ENCODE measurements at places on chromosomes 13 and 19.
A peak's percentile ranks its signal among the peaks of the same experiment; 100 is the strongest.

DNA sequence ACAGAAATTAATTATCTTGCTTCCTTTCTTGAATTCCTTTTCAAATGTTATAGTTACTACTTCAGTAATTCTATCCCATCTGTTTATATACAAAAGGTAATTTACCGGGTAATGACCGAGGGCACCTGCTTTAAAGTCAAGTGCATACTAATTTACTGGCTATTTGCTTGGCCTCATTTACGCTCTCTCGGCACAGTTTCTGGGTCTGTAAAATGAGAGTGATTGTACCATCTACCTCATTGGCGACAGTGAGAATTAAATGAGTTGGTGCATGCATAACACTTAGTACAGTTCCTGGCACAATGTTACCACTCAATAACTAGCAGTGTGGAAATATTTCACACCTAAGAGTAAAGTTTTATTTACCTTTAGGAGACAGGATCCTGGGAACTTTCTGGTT is 111.6 kb downstream of the GGACT start:
- DNase-seq, result no peak

DNA sequence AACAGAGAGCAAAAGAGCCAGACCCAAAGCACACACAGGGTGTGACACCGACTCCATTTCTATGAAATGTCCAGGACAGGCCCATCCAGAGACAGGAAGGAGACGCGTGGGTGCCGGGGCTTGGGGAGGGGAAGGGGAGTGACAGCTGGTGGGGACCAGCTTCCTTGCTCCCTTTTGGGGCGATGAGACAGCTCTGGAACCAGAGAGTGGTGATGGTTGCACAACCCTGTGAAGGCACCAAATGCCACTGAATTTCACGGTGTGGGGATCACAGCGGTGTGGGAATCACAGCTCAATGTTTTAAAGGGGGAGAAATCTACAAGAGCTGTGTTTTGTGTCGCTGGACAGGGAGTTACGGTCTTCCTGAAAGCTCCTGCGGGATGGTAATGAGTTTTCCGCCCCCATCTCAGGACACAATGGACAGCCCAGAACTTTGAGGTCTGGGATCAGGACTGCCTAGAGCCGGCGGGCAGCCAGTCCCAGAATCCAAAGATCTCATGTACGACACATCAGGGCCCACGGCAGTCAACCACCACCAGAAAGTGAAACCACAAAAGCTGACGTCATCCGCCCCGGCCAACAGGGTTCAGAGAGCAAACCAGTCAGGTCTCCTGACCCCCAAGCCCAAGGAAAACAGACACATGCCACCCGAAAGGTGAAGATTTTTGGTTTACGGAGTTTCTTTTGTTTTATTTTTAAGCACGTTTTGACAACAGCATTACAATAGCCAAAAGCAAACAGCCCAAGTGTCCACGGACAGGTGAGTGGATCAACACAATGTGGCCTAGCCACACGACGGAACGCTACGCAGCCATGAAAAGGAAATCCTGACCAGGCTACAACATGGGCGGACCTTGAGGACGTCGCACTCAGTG is 7.3 kb downstream of the SGTA start:
- peak; percentile 50 for DNase-seq

DNA sequence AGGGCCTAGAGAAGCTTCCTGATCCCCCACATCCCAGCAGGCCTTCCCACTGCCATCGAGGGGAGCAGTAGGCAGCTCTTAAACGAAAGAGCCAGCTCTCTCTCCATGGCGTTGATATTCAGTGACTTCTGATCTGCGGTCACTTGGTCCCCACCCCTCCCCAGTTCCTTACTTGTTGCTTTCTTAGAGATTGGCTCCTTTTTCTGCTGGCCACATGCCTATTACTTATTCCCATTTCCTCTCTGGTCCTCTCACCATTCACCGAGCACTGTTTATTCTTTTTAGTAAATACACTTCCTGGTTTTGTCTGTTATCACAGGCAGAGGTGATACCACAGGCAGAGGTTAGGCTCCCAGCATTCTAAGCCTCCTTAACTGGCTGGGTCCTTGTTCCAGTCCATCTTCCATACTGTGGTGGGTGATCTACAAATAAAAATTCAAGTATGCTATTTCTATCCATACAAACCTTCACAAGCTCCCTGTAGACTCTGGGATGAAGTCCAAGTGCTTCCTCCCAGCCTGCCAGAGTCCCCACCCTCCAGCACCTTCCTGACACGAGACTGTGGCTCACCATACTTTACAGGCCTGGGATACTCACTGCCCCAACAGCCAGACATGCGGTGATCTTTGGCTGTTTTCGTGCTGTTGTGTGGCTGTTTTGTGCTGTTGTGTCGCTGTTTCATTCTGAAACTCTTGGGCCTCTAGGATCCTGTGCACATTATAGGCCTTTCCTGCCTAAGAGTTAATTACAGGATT is 315.9 kb downstream of the ATP8A2 start:
- DNase-seq, result no peak

- no peak for DNase-seq
Observed at GRCh38 chr13:44388427-44389059, 14.9 kb downstream of the SERP2 start.

DNA sequence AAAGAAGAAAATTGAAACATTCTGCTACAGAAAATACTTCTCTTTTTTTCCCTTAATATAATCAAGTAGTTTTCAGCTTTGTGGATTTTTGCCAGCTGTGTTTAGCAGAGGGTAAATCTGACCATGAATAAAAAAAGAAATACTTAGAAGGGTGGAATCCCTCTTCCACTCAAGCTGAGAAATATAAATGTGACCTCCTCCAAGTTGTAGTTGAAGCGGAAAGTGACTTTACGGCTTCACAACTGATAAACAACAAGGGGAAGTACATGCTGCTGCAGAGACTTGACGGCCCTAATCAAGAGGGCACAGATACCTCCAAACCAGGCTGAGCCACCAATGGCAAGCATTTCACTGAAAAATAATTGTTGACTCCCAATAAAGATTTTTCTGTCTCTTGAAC is 785.0 kb downstream of the SLITRK5 start:
- peak; percentile 63 for DNase-seq

DNA sequence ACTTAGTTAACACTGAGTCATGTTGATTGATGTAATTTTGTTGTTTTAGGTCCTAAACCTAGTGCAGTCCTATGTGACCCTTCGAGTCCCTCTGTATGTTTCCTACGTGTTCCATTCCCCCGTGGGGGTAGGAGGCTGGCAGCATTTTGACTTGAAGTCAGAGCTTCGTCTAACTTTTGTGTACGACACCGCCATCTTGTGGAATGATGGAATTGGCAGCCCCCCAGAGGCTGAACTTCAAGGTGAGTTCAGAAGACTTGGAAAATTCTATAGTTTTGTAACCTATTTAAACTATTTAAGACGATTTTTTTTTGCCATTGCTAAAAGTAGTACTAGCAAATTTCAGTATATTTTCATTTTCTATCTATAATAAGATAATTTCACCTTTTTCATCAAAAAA is 117.9 kb downstream of the STOML3 start:
- DNase-seq, result peak; percentile 72

DNA sequence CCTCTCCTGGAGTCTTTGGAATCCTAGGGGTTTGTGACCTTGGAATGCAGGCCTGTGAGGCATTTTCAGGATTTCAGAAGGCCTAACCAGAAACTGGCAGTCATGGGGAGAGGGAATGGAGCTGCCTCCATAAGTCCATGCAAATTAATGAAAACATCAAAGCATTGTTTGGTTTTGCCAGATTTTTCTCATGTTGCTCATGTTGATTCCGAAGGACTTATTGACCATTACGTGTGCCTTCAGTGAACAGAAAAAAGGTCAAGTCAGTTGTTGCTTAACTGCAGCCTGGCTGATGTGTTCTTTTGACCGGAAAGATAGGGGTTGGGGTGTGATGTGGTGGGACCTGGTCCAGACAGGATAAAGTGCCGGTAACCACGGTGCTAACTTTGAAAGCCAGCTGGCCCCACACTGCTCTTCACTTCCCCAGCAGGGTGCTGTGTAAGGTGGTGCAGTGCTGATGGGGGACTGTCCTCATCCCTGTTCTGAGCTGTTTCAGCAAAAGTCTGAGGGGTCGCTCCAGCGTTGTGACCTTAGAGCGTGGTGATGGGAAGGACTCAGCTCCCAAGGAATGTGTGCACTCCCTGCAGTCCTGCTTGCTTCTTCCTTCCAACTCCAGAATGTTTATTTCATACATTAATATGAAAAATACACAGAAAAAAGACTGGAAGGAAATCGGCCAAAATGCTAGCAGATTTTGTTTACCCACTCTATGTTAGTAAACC is 3.5 kb downstream of the RNF113B start:
- no peak for DNase-seq
